Omental fat pad (tissue), 4 donors: ENCODE measurements at places on chromosomes 3 and 15.

- no peak for DNase-seq
Observed at GRCh38 chr3:184832044-184832443, 20.1 kb downstream of the VPS8 start.

- DNase-seq, result no peak
Observed at GRCh38 chr3:153617463-153617862, 455.4 kb downstream of the RAP2B start.

GRCh38 chr15:62846805-62847495 lies 195.6 kb upstream of the TPM1 start:
- DNase-seq, result no peak

DNA sequence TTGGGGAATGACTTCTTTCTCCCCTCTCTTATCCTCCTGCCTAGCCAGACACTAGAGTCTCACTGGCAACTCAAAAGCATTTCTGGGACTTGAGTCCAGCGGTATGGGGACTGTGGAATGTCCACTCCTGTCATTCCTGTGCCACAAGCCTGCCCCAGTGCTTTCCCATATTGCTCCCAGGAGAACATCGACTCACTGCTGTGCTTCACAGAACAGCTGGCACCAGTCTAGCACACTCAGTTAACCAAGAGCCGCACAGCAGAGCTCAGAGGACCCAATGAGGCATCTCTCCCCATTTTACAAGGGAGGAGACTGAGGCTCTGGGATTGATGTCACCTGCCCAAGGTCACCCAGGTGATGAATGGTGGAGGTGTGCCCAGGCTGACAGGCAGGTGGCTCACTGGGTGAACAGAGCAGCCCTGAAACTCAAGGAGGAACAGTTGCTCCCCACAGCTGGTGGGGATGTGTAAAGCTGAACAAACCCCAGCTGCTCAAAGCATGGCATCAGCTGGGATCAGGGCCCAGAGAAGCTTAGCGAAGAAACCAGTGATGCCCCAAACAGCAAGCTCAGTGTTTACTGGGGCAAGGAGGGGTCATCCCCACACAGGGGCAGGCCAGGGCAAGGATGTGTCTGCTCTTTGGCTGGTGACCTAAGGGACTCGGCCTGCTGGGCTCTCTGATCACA lies 35.4 kb upstream of the DUSP7 start:
- DNase-seq, result no peak
